Renal pelvis (tissue), 12 donors: ENCODE measurements at places on chromosomes 1 and 21.

- DNase-seq, result no peak
These were observed 51.4 kb downstream of the PTBP2 start for GRCh38 chr1:96772972-96773371.

DNA sequence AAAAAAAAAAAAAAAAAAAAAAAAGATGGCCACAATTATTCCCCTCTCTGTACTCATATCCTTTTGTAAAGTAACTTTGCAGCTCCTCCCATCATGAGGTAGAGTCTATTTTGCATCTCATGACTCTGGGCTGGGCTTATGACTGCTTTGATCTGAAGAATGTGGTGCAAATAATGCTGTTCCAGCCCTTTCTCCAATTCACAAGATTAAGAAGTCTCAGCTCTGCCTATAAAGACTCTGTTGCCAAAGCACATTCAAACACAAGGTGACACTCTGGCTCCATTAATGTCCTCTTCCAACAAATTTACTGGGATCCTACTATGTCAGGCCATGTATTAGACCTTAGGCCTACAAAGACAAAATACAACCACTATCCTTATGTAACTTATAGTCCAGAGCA lies 64.8 kb upstream of the PTCH2 start:
- no peak for DNase-seq

GRCh38 chr1:31881688-31882000 lies 56.5 kb downstream of the PTP4A2 start:
- DNase-seq, result no peak

GRCh38 chr1:177934461-177934860 lies 35.4 kb downstream of the SEC16B start:
- no peak for DNase-seq

DNA sequence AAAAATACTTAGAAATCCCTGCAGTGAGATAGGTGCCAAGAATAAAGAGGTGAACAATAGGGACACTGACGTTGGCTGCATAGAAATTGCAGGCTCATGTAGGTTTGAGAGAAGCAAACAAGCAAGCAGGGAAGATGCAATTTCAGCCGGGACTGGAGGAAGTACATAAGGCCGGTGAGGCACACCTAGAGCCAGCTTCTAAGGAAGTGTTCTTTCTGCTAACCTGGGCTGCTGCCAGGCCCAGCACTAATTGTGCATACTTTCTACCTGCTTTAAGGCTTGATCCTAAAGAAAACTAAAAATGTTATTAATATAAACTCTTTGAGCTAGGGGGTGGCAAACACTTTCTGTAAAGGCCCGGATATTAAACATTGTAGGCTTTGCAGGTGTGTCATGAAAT lies 71.0 kb downstream of the LMO4 start:
- no peak for DNase-seq

DNA sequence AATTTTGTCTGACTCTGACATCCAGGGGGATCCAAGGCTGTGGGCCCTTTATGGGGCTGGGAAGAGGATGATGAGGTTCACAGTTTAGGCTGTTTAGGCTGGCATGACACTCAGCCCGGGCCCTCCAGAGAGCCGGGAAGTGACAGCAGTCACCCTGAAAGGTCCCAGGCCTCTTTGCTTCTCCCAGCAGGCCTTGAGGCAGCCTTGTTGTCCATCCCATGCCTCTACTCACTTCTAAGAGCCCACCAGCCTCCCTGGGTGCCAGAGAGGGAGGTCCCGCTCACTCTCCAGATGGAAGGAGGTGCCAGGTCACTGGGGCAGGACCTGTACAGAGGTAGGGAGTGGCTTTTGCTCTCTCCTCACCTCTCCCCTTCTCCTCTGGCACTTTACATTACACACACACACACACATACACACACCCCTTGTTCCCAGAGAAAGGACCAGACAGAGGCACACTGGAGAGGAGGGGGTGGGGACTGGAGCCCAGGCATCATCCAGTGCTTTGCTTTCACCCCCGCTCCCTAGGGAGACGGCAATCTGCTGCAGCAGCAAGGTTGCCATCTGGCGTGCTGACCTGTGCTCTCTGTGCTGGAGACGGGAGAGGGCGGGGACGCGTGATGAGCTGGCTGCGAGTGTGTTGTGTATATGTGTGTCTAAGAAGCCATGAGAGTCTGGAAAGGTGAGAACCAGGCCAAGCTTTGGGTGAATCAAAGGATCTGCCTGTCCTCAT lies 4.6 kb downstream of the KLHDC8A start:
- no peak for DNase-seq

DNA sequence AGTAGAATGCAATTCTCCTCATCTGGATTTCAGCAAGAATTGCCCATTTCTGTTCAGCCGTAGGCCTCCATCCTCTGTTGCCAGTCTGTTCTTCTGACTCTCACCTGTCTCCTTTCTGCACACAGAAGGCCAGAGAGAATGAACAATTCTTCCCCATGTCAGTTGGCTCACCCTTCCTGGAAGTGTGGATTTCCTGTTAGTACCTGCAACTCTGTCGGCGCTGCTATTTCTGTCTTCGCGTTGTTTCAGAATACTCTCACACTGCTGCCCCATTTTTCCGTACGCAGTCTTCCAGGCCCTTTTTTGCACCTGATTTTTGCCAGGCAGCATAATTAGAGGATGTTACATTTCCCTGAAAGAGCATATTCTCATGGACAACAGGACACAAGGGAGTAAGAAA lies 200.7 kb downstream of the FGGY start:
- no peak for DNase-seq

- no peak for DNase-seq
These were observed 16.1 kb downstream of the TOMM20 start for GRCh38 chr1:235112297-235113182.

- no peak for DNase-seq
These were observed 57.2 kb downstream of the FH start for GRCh38 chr1:241462391-241462790.

DNA sequence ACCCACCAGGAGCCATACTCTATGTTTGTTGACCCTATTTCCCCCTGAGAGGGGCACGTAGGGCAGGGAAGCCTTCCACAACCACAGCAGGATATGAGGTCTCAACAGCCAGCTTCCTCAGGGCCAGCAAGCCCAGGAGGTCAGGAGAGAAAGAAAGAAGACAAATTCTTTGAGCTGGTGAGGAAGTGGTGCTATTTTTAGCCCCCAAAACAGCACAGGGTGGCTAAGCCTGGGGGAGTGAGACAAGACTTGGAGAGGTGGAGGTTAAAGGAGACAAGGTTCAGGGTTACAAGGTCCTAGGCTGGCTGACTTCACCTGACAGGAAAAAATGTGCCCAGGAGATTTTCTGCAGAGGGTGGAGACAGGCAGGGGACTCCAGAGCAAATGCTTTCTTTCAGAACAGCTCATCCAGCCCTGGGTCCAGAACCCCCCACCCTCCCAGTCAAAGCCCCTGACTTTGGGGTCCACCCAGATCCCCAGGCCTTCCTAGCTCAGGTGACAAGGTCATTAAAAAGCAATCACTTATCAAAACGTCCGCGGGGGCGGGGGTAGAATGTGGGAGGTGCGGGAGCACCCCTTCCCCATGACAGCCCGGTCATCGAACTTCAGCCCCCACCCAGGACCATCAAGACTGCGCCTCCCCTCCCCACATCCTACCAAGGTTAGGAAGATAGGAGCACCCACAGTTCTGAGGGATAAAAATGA lies 1.3 kb downstream of the SV2A start:
- DNase-seq, result no peak

GRCh38 chr1:221514806-221515205 lies 227.1 kb downstream of the DUSP10 start:
- DNase-seq, result no peak

DNA sequence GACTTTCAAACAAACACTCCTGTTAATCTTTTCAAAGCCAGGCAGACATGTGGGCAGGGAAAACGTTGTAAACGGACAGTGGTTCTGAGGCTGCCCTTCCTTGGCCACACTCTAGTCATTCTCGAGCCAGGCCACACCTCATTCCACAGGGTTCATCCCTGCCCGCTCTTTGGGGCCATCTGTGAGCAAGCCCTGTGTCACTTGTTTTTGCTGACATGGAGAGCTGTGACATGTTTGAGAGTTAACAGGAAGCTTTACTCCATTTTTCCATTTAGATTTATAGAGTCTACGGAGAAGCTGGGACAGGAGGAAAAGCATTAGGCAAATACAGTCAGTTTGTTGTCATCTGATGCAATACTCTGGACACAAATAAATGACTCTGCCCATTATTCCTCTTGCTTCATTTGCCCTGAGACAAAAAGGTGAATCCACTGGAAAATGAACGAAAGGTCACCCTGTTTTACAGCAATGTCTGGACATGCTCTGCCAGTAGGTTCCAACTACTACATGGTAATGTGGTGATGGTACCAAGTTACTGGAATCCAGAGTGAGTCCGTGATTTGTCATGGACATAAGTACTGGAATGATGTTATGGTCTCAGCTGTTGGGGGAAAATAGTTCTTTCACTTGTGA lies 126.9 kb downstream of the CLIC6 start:
- DNase-seq, result no peak

- DNase-seq, result no peak
These were observed 360.2 kb downstream of the DISC1 start for GRCh38 chr1:231986631-231987336.

- DNase-seq, result peak; percentile 65
These were observed 6.8 kb upstream of the ACKR1 start for GRCh38 chr1:159197561-159198557.

- no peak for DNase-seq
These were observed 122.6 kb upstream of the PPP2R5A start for GRCh38 chr1:212162635-212163034.

DNA sequence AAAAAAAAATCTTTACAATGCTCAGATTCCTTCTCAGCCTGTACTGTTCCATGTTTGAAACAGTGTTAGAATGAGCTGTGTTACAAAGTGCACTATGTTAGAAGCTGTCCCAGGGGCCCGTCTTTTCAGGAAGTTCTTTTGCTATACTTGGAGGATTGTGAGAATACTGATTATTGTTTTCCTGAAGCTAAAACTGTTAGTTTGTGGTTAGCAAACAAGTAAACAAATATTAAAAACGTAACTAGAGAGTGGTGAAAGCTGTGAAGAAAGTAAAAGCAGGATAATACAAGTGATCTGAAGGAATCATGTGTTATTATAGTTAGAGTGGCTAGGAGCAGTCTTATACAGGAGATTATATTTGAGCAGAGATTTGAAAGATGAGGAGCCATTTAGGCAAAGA lies 35.6 kb downstream of the CAMSAP2 start:
- no peak for DNase-seq

DNA sequence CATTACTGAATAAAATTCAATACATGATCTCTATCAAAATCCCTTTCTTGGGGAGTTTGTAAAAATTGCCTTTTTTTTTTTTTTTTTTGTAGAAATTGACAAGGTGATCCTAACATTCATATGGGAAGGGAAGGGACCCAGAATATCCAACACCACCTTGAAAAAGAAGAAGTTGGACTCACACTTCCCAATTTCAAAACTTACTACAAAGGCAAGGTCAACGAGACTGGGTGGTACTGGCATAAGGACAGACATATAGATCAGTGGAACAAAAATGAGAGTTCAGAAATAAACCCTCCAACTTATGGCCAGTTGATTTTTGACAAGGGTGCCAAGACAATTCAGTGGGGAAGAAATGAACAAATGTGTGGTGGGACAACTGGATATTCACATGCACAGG lies 31.4 kb upstream of the CLSTN1 start:
- no peak for DNase-seq

- DNase-seq, result no peak
These were observed 21.0 kb upstream of the ARTN start for GRCh38 chr1:43912607-43913006.

GRCh38 chr1:165927169-165927568 lies 99.8 kb downstream of the UCK2 start:
- no peak for DNase-seq

- no peak for DNase-seq
These were observed 13.0 kb downstream of the KRTCAP2 start for GRCh38 chr1:155160128-155160527.

GRCh38 chr21:44855572-44855971 lies 17.9 kb downstream of the PTTG1IP start:
- DNase-seq, result no peak

GRCh38 chr1:25540750-25541342 lies 2.6 kb upstream of the LDLRAP1 start:
- DNase-seq, result no peak

DNA sequence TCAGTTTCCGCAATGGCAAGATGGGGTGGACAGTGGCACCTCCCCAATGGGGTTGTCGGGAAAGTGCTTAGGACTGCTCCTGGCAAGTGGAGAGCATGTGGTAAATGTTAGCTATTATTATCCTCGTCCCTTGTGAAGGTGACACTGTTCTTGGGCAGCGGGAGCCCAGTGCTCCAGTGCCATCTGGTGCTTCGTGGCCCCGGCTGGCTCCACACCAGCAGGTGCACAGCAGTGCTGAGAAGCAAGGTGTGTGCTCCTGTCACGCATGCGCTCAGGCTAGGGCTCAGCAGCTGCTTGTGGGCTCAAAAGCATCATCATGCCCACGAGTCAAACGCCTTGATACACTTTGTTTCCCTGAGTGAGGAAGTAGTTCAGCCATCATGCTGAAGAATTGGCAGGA lies 24.9 kb upstream of the KCNC4 start:
- no peak for DNase-seq

DNA sequence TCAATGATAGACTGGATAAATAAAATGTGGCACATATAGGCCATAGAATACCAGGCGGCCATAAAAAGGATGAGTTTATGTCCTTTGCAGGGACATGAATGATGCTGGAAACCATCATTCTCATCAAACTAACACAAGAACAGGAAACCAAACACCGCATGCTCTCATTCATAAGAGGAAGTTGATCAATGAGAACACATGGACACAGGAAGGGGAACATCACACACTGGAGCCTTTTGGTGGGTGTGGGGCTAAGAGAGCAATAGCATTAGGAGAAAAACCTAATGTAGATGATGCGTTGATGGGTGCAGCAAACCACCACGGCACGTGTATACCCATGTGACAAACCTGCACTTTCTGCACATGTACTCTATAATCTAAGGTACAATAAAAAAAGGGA lies 883.4 kb upstream of the PRMT6 start:
- no peak for DNase-seq

GRCh38 chr1:200165493-200166220 lies 138.1 kb downstream of the NR5A2 start:
- no peak for DNase-seq

GRCh38 chr21:33769057-33769456 lies 126.8 kb downstream of the ITSN1 start:
- DNase-seq, result no peak

DNA sequence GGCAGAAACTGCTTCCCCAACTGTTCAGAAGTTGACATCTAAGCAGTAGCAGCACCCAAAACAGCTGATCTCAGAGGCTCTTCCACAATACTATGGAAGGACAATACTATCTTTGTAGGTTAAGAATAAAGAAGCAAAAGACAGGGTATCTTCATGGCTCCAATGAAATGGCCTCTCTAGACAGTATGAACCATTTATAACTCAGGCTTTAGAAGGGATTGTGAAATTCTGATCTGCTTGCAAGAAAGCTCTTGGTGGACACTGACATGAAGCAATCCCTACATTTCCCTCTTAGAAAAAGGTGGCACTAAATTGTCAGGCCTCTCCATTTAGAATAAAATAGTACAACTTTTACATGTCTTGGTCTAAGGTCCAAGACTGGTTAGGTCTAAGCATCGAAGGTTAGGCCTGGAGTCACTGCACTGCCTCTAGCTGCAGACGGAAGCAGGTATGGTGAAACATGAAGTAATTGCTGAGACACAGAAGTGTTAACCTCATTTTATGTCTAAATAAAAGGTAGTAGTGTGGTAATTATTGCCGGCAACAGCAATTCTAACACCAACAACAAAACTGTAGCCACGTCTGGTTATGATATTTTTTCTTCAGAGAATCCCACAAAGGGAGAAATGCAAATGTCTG lies 50.6 kb upstream of the HP1BP3 start:
- no peak for DNase-seq

GRCh38 chr1:230145505-230145899 lies 78.5 kb downstream of the GALNT2 start:
- no peak for DNase-seq

- DNase-seq, result no peak
These were observed 48.1 kb downstream of the ABCG1 start for GRCh38 chr21:42266971-42267556.
